ENCODE measurements at places on chromosomes 11 and 22.
A peak's percentile ranks its signal among the peaks of the same experiment; 100 is the strongest.

DNA sequence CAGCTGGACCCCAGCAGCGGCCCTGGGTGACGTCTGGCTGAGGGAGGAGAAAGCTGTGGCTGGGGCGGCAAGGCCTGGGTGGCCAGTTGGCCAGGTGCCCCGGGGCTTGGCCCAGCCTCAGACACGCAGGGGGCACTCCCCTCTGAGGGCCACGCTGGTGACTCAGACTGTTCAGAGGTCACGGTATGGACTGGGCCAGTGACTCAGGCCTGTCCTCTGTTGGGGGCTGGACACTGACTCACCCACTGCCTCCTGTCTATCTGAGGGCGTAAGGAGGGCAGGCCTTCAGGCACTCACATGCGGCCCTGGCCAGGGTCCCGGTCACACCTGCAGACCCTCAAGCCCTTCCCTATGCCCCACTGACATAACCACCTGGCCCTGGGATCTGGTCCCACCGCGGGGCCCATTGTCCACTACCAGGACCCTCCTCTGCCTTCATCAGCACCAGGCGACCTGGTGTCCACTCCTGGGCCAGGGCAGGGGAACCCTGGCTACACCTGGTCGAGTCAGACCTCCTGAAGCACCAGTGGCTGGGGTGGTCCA, 3.7 kb upstream of the MUC5AC start:
- no peak for DNase-seq

GRCh38 chr11:6657346-6657745, 1.7 kb upstream of the DCHS1 start:
- DNase-seq: no peak

GRCh38 chr22:27801616-27802345, at the start of gene MN1:
Gene MN1, minus strand, starts transcription at chr22:27801756. Its CDS starts 1,213 bp downstream, at chr22:27800543.
- DNase-seq: no peak

- no peak for DNase-seq
Measured at GRCh38 chr11:64474680-64475079, 115.7 kb downstream of the RPS6KA4 start.

GRCh38 chr22:31089160-31090100, 8.3 kb downstream of the SMTN start:
- peak; percentile 23 for DNase-seq

DNA sequence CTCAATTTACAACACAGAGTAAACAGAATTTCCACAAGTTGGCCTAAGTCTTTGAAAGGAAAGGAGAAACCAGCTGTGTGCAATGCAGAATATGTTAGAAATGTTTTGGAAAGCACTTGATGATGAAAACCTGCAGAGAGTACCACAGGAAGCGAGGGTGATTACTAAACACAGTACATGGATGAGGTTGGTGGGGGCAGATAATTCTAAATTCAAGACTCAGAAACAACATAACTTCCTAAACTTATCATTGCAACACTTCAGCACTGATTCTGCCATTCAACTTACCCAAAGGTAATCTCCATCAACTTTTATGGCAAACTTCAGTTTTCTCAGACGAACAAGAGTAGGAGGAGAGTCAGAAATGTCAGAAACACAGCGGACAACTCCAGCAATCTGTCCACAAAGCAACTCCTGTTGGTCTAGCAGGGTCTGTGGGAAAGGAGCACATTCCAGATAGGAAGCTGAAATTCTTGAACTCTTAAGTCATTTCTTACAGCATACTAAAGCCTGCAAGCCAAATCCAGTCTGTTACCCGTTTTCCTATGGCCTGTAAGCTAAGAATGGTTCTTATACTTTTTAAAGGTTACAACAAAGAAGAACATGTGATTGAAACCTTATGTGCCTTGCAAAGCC, 6.8 kb downstream of the HPS4 start:
- no peak for DNase-seq

- no peak for DNase-seq
Measured at GRCh38 chr11:81222491-81222890, 1511.2 kb downstream of the FAM181B start.

DNA sequence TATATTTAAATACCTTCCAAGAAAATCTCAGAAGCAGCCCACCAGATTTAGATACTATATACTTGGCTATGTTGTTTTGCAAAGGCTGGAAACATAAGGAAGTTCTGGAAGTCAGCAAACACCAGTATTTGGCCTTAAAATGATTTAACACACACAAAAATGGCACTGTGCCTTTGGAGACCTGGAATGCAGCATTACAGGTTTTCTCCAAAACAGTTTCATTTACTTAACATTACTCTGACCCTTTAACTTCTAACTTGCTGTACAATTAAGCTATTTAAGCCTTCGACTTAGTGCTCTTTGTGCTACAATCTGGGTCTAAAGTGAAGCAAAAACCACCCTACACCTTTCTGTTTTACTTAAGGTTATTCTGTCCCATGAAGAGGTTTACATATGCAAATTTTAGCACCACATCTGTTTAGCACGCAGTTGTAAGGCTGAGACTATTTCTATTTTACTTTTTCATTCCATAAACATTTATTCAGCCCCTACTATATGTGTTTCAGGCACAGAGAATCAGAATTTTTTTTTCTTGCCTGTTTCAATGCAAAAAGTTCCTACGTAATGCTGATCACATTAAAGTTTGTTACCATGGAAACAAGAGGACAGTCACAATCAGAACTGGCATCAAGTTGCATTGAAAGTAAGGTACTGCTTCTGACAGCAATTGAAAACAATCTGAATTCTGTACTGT, 70.3 kb downstream of the MAML2 start:
- DNase-seq: no peak

DNA sequence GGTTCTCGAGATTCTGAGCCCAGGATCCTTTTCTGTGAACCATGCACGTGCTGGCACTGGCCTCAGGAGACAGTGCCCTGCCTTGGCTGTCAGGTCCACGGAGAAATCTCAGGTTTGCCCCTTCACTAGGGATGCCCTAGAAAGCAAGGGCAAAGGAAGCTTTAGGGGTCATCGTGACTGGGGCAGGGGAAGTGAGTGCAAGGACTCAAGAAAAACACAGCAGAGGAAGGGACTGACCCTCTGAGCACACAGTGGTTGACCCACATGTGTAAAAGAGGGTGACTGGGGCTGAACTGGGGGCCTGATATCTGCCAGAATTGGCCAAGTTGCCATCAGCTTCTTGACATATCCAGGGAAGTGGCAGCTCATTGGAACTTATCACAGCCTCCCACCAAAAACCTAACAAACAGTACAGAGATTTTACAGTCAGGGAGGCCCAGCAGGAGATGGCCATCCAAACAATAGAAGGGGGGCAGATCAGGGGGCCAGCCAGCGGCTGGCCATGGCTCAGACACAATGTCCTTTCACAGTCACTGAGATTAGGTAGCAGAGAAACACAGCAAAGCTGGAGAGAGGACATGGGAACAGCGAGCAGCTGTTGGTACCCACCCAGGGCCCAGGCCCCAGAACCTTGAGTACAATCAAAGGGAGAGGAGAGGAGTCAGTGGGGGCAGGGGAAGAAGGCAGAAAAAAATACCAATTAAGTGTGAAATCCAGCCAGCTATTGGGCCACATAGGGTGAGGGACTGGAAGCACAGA, 4.4 kb downstream of the TMEM121B start:
- DNase-seq: no peak

DNA sequence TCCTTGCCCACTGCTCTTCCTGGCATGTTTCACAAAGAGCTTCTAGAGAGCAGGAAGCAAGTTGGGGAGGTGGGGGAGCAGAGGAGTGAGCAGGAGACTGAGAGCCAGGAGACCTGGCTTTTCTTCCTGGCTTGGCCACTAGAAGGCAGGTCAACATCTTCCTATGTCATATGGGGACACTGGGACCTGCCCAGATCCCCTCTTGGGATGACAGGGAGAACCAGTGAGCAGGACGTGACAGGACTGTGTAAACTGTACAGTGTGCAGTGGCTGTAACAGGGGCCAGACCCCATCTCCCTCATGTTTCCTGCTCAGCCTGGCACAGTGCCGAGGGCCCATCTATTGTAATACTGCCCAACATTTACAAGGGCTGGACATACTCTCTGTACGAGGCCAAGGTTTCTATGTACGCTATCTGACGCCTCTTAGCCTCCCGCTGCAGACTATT, 29.4 kb downstream of the GDPD5 start:
- no peak for DNase-seq

DNA sequence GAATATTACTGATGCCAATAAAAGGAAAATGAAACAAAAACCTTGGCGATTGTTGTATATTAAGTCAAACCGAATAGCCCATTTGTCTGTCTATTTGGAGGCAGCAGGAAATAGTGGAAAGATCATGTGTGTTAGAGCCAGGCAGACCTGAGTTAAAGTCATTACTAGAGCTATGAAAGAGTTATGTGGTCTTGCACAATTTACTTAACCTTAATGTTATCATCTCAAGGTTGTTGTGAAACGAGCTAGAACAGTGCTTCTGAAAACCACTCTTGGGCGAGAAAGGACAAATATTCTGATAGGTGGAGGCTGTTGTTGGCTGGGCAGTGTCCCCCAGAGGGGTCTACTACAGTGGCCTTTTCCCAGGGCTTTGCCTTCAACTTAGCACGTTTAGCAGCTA, 60.0 kb upstream of the NUP160 start:
- DNase-seq: no peak

- DNase-seq: no peak
Measured at GRCh38 chr11:125072218-125072960, 9.3 kb downstream of the SLC37A2 start.

DNA sequence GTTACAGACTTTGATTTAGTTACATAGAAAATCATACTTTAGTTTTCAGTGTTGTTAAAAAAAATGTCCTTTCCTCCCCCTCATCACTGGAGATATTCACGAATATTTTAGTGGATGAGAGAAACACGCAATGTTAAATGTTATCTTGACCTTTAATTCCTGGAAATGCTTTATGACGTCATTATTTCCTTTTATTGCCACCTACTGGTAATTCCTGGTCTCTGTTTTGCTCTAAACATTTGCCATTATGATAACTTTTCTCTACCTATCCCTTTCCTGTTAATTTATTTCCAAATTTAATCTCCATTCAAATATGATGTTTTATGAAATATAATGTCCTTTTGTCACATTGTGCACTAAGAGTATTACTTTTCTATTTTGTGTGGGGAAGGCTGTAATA, 770.6 kb downstream of the FAM181B start:
- no peak for DNase-seq

DNA sequence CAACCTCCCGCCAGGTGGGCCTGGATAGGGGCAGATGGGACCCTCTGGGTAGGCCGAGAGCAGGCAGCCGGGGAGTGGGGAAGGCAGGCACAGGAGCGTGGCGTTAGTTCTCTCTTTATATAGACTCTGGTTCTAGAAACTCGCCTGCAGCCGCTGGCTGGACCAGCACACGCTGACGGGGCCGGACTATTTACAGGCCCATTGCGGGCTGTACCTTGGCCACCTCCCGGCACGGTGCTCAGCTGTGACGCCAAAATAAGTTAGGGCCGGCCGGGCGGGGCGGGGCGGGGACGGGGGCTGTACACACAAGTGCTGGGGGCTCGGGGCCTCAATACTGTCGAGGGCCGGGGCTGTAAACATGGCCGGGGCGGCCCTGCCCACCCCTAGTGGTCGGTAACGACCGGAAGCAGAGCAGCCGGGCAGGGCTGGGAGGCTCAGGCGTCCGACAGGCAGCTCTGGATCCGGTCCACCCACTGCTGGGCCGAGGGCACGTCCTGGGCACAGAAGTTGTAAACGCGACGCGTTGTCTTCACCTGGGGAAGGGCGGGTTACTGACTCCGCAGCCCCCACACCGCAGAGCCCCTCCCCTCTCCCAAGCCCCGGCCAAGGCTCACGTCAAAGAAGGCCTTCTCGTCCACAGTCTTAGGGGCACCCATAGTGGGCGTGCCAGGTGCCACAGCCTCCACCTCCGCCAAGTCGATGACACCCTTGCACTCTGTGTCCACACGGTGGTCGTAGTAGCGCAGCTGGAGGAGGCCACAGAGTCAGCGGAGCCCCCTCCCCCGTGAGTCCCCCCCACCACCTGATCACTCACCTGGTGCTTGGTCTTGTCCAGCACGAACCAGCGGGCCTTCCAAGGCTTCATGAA, 27.9 kb downstream of the SBF1 start:
- no peak for DNase-seq

DNA sequence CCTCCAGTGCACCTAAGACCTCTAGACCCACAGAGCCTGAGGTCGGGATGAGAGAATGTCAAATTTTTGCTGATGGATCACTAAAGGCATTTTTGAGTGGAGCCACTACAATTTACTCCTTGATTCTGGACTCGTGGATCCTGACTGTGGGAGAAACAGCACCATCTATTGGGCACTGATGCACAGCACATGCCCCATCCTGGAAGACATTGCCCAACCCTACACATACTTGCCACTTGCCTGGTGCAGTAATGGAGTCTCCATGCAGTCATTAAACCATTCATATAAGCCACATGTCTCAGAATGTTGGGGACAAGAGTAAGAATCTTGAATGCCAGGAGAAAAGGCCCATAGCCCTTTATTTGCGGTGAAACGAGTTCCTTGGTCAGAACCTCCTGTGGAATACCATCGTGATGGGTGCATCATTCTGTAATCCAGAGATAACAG, 103.9 kb downstream of the GGTLC2 start:
- DNase-seq: no peak

GRCh38 chr22:50270666-50271394, 650 bp upstream of the MAPK11 start:
- DNase-seq: peak; percentile 43

DNA sequence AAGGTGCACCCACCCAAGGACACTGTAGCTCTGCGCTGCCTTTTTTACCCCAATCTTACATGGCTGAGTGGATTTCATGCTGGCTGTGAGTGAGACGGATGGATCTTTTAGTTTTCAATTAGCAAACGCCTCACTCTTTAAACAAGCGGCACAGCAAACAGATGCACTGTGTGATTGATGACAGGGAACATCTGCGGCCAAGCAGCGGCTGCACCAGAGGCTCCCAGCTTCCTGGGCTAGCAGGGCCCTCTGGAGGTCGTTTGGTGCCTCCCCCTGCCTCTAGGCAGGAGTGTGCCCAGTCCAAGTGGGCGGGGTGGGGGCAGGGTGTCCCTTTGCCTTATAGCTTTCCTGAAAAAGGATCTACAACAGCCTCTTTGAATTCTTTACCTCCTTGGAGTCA, 2.1 kb upstream of the DRD2 start:
- no peak for DNase-seq

DNA sequence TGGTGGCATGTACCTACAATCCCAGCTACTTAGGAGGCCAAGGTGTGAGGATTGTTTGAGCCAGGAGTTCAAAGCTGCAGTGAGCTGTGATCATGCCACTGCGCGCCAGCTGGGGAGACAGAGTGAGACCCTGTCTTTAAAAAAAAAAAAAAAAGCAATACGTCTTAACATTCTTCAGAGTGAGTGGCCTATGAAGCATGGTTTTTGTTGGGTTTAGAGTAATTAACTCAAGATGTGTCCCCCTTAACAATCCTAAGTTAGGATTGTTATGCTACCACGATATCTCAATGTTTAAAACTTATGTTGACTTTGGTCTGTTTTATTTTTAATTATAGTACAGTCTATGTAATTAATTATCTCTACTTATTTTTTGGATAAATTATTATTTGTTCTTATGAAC, 156.1 kb downstream of the HIPK3 start:
- no peak for DNase-seq

- peak; percentile 49 for DNase-seq
Measured at GRCh38 chr11:118342503-118343161, at the start of gene CD3D. Gene CD3D, minus strand, starts transcription at chr11:118342705. Its CDS starts 98 bp downstream, at chr11:118342607.
